ENCODE measurements at places on chromosomes 3 and 15.

- no peak for DNase-seq
These were observed 69.7 kb upstream of the ITGA11 start for GRCh38 chr15:68501616-68502015.

DNA sequence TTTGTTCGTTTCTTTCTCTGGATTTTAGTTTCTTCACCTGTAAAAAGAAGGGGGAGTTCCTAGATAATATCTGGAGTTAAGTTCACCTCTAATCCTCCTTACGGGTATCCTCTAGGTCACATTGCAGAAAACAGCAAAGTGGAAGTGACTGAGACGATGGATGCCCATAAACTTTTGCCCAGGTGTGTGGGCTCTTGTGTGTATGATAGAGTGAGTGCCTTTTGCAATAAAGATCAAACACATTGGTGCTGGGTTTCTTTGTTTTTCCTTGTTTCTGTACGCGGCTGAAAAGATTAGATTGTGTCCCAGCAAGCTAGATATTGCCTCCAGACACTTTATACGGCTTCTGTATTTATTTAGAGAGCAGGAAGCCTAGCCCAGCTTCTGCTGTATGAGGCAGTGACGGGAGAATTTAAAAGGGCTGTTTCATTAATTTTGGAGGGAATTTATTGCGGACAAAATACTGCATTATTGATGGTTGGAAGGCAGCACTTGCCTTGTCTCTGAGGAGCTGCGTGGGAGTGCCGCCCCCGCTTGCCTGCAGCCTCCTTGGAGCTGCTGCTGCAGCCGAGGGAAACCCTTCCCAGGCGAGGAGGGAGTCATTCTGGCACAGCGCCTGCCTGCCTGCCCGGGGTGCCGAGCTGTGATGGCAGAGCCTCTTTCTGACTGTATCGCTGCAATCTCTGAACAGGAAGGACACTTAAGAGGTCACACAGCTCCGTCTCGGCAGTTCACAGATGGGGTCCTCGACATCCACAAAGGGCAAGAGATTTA lies 38.5 kb downstream of the PYDC2 start:
- no peak for DNase-seq

DNA sequence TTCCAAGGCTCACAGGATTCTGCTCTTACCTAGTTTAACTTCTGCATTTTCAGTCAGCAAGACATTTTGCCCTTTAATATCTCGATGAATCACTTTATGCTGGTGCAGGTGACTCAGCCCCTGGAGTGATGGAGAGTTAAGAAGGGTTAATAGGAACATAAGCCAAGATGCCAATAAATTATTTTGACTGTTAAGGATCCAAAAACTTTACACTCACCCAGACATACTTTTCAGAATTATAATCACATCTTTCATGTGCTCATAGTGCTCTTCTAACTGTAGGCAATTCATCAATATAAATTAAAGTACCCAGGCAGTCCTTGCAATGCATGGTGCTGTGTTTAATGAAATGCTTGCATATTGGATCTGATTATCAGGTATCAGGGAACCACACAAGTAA lies 164.1 kb upstream of the SLC2A2 start:
- no peak for DNase-seq

DNA sequence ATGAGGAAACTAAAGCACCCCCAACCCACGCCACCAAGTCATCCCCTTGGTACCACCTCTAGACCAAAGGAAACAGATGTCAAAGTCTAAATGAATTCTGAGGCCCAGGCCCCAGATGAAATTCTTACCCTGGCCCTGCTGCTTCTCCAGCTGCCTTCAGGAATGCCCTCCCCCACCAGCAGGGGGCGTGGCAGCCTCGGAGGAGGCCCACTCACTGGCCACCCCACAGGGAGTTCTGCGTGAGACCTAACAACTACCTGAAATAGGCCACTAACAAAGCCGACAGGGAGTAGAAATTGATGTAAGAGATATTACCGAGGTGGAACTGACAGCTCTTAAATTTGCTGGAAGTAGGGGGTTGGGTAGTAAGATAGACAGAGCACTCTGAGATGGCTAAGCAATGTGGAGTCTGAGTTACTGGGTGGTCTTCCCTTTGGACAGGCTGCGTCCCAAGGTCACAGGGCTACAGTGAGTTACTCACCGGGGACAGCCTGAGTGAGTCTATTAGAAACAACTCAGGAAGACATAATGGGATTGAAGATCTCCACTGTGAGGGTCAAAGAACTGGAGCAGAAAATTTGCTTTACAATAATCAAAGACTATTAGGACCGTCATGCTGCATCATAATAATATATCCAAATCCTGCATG lies 240.7 kb downstream of the SHOX2 start:
- no peak for DNase-seq

- DNase-seq: no peak
These were observed 47.8 kb downstream of the GPD1L start for GRCh38 chr3:32154205-32154579.

DNA sequence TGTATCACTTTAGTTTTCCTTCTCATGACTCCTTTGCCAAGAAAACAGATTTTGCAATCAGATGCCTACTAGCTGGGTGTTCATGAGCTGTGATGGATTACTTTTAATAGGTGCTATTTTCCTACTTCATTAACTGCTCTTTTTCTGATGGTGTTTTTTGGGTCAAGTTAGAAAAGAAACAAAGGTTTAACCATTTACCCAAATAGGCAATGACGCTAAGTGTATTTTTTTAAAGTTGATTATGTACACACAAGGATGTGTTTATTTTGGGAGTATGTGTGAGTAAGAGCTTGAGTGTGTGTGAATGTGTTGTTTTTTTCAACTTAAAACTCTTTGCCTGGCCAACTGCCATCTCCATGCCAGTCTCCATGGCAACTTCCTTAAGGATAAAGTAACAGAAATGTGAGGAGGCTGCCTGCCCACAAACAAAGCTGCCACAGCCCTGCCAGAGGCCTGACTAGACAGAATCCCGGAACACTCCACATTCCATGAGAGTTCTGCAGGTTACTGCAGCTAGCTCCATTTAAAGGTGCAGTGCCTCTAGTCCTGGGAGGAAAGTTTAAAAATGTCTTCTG lies 215.6 kb upstream of the RBMS3 start:
- DNase-seq: peak; percentile 89

GRCh38 chr3:163071713-163072112 lies 1575.1 kb downstream of the OTOL1 start:
- DNase-seq: no peak

DNA sequence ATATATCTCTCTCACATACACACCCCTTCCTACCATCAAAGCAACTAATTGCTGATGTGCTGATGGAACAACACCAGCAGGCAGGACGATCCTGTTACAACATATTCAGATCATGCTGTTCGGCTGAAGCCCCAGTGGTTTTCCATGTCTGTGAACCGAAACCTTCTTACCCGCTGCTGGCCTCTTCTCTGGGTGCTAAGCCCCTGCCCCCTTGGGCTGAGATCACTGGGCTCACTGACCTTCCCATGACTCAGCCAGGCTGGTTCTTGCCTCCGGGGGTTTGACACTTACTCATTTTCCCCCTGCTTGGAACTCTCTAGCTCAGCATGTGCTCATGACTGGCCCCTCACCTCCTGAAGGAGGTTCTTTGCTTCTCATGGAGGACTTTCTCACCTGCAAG lies 122.0 kb upstream of the RGMA start:
- DNase-seq: no peak
